HCEC 1CT (cell line): ENCODE measurements at places on chromosomes 12 and 14.

GRCh38 chr12:104079024-104079423, 14.7 kb downstream of the HCFC2 start:
- DNase-seq: no peak

DNA sequence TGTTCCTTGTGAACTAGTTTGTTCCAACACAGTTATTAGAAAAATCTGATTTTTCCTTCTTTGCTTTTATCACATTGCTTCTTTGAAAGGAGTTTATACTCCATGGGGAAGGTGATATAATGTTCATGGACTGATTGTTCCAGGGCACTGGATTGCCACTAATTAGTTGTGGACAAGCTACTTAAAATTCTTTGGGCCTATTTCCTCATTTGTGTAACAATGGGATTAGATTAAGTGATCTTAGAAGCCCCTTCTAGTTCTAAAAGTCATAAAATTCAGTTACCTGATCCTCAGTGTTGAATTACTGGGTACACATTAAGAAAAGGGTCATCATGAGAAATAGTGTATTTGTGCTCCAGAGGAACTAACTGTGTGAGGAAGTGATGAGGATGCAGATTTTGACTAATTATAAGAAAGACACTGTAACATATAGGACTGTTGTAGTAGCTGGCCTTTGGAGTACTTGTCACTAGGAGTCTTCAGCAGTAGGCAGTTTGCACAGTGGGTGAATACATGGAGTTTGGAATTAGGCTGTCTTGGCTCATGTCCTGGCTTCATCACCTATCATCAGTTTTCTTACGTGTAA, 82.2 kb downstream of the MIA2 start:
- DNase-seq: no peak

DNA sequence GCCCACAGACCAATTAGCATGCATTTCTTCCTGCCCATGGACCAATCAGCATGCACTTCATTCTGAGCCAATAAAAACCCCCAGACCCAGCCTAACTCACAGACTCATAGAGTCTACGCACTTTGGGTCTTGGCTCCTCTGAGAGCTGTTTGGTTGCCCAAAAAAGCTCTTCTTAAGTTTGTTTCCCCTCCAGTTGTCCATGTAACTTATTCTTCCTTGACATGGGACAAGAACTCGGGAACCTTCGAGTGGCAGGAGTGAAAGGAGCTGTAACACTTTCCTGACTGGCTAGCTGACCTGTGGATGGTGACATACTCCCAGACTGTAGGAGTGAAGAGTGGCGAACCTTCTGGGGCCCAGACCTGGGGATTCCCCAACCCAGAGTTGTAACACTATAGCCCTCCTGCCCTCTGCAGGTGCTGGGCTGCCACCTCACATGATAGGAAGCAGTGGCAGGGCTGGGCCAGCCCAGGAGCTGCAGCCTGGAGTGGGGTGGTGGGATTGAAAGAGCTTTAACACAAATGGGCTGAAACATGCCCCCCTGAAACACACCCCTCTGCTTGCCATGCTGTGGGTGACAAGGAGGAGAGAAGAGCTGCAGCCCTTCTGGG, 4.4 kb upstream of the BTBD7 start:
- no peak for DNase-seq

- no peak for DNase-seq
Measured at GRCh38 chr12:121277374-121277759, 19.1 kb downstream of the CAMKK2 start.
